ENCODE measurements at places on chromosomes 12 and 14. TPM values are rescaled to one million over a fixed set of nuclear protein-coding genes. Genes with fewer than 3 reads are reported as not detected.

Gene TAS2R42
- not detected for total RNA-seq

Gene GLIPR1L1
- total RNA-seq: not detected

Gene P2RX2
- not detected for total RNA-seq

Gene EFS
- total RNA-seq: not detected

Gene MYH6
- 2.1 TPM for total RNA-seq

Gene ZNF10
- total RNA-seq: 9.3 TPM

Gene MORN3
- 3.2 TPM for total RNA-seq

Gene LRIG3
- total RNA-seq: not detected

Gene DAO
- not detected for total RNA-seq

Gene PSME1
- total RNA-seq: 378 TPM

Gene WIF1
- 0.22 TPM for total RNA-seq

Gene KLRG1
- total RNA-seq: 5.5 TPM

Gene CPNE6
- total RNA-seq: 0.14 TPM

Gene CACNA1C
- 0.21 TPM for total RNA-seq

Gene GPHB5
- not detected for total RNA-seq

Gene ARL6IP4
- 187 TPM for total RNA-seq

Gene GRIN2B
- not detected for total RNA-seq

Gene USP5
- total RNA-seq: 98.0 TPM

Gene HAL
- 0.96 TPM for total RNA-seq

Gene OTOGL
- total RNA-seq: not detected
